ENCODE measurements at places on chromosomes 3 and 15.

DNA sequence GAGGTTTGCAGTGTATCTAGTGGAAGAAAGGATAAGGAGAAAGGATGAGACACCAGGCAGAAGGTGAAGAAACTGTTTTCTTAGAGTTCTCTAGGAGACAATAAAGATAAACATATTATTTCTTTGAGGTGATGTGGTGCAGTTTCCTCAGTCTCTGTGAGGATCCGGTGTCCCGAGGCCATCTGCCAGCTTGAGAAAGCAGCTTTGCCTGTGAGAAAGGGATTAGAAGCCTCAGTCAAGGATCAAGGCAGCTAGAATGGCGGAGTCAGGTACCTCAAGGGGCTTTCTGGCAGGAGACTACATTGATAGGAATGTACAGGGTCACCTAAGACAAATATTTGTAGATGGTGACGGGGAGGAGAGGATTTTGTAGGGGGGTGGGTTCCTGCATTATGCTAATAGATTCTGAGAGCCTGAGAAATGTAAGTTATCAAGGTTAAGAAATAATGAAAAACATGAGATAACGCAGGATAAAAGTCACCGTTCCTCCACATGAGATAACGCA is 103.9 kb upstream of the MB21D2 start:
- no peak for DNase-seq

GRCh38 chr15:52667597-52667996 is 11.6 kb downstream of the ATOSA start:
- no peak for DNase-seq

GRCh38 chr15:80478075-80478474 is 73.9 kb downstream of the ARNT2 start:
- DNase-seq: no peak

GRCh38 chr3:10552631-10552943 is 47.2 kb upstream of the ATP2B2 start:
- DNase-seq: no peak

GRCh38 chr15:51229907-51230330 is 108.5 kb downstream of the CYP19A1 start:
- DNase-seq: no peak

GRCh38 chr3:128489927-128490649 is 2.9 kb downstream of the GATA2 start:
- DNase-seq: peak; percentile 87

- no peak for DNase-seq
Observed at GRCh38 chr3:47251689-47252088, 30.9 kb downstream of the KIF9 start.

DNA sequence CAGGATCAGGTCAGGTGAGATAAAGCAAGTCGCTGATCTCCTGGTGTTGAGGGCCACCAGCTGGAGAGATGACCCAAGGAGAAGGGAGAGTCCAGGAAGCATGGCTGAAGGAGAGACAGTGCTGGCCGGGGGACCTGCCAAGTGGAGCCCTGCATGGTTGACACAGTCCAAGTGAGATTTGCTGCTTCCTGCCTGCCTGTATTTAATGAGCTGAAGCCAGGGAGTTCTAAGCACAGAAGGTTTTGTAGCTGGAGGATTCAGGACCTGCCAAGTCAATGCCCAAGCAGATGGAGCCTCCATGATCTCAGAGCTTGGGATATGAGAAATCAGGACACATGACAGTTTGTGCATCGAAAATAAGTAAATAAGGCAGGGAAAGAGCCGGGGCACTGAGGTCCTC is 125.6 kb downstream of the SRGAP3 start:
- no peak for DNase-seq

DNA sequence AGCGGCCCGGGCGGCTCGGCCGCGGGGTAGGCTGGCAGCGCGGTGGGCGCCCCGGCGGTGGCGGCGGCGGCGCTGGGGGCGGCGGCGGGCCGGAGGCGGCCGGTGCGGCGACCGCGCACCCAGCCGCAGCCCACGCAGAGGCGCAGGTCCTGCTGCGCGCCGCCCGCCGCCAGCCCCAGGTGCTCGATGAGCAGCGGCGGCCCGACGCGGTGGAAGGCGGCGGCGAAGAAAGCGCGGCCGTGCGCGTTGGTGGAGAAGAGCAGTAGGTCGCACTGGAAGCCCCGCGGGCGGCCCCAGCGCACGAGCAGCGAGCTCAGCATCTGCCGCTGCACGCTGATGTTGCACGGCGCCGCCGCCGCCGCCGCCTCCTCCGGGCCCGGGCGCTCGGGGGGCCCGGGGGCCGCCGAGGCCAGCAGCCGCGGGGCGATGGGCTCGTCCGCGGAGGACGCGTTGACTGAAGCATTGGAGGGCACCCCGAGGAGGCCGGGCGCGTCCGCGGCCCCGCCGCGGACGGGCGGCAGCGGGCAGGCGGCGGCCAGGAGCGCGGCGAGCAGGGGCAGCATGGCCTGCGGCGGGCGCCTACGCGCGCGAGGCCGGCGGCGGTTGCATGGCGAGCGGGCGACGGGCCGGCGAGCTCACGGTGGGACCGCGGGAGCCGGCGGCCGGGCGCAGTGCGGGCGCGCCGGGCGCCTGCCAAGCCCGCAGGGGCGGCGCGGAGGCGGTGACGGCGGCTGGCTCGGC is 452 bp downstream of the TMEM158 start:
- peak; percentile 69 for DNase-seq

DNA sequence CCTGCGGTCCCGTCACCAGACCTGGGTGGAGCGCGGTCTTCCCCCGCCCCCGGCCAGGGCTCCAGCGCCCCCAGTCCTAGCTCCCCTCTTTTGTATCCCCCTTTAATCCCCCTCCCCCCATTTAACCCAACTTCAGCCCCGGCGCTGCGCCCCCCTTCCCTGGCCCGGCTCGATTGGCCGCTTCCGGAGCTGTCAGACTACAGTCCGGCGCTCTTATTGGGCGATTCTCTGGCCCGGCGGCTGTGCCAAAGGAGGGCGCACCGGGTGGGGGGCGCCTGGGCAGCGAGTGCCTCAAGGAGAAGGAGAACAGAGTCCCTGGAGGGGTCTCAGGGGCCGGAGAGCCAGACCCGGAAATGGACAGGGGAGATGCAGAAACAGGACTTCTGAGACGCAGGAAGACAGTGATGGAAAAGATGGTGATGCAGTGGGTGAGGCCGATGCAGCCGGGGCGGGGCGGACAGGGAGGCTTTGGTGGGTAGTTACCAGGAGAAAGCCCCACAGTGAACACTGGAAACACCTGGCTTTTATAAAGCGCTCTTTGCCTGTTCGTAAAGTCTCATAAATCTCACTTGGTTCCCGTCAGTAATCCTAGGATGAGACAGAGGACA is 1.2 kb upstream of the ADCY5 start:
- DNase-seq: peak; percentile 75

- no peak for DNase-seq
Observed at GRCh38 chr3:173825730-173826129, 428.2 kb downstream of the NLGN1 start.

- no peak for DNase-seq
Observed at GRCh38 chr15:33985287-33985686, 17.0 kb downstream of the CHRM5 start.

- DNase-seq: no peak
Observed at GRCh38 chr3:45105855-45106671, 40.1 kb downstream of the CDCP1 start.

GRCh38 chr3:155553780-155554179 is 191.1 kb downstream of the PLCH1 start:
- no peak for DNase-seq

- DNase-seq: no peak
Observed at GRCh38 chr3:55711646-55712045, 224.5 kb upstream of the WNT5A start.

GRCh38 chr15:95326431-95327182 is 1003.9 kb upstream of the NR2F2 start:
- DNase-seq: peak; percentile 61

- DNase-seq: no peak
Observed at GRCh38 chr3:152209060-152209459, 59.7 kb upstream of the MBNL1 start.

- DNase-seq: no peak
Observed at GRCh38 chr3:45057557-45057956, 31.5 kb downstream of the CLEC3B start.

GRCh38 chr3:155745795-155746550 is 1.1 kb upstream of the PLCH1 start:
- peak; percentile 77 for DNase-seq

DNA sequence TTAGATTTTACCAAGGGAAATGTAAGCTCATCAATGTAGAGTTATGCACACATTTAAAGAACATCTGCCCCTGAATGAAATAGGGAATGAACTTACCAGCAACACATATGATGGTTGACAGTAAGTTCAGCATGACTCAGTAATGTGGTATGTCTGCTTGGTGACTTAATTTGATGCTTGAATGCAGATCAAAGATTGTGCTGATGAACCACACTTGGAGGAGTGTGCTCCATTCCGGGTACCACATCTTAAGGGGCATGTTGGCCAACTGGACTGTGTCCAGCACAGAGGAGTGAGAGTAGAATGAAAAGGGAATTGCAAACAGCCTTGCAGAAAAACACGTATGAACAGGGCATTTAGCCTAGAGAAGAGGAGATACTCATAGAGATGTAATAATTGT is 171.0 kb upstream of the RARB start:
- DNase-seq: no peak

GRCh38 chr15:45166834-45167630 is 20.7 kb downstream of the SHF start:
- peak; percentile 91 for DNase-seq

- no peak for DNase-seq
Observed at GRCh38 chr3:146280864-146281263, 30.0 kb upstream of the PLSCR4 start.

- DNase-seq: no peak
Observed at GRCh38 chr15:31359702-31360111, 33.1 kb downstream of the KLF13 start.

- no peak for DNase-seq
Observed at GRCh38 chr3:16761571-16761970, 123.2 kb upstream of the PLCL2 start.
